ENCODE measurements at places on chromosomes 7 and 10. TPM values are rescaled to one million over a fixed set of nuclear protein-coding genes. Genes with fewer than 3 reads are reported as not detected.

ADAM12 gene
- 360 TPM for total RNA-seq

ACTA2 gene
- 3,347 TPM for total RNA-seq

ADRA2A gene
- total RNA-seq, result not detected

GIMAP5 gene
- not detected for total RNA-seq

CPA2 gene
- not detected for total RNA-seq

LGI1 gene
- total RNA-seq, result not detected

DNAJC2 gene
- 20.5 TPM for total RNA-seq

CABCOCO1 gene
- total RNA-seq, result 0.18 TPM

NPM3 gene
- total RNA-seq, result 134 TPM

PYROXD2 gene
- 12.5 TPM for total RNA-seq

All from smooth muscle cell of the umbilical artery (primary cell).